ENCODE measurements at places on chromosomes 6 and 20. TPM values are rescaled to one million over a fixed set of nuclear protein-coding genes. Genes with fewer than 3 reads are reported as not detected.

SIRPA gene
- total RNA-seq, result 20.9 TPM

MTFR2 gene
- 0.32 TPM for total RNA-seq

DOK5 gene
- 3.0 TPM for total RNA-seq

CABLES2 gene
- 18.1 TPM for total RNA-seq

- DNase-seq, result no peak
Observed at GRCh38 chr6:142857233-142857761, 87.7 kb downstream of the HIVEP2 start.

DNA sequence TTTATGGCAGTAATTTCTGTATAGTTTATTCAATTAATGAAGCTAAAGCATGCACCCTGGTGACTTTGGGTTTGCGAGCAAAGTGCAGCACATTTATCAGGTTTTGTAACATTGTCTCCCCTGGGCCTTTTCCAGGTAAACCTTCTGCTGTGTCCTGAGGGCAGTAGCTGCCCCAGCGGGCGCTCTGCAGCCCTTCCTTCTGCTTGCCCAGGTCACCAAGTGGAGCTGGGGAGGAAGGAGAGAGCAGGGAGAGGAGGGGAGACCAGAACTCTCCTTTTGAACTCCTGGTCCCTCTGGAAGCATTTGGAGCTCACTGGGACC lies 145.6 kb downstream of the DLL1 start:
- DNase-seq, result no peak

DNA sequence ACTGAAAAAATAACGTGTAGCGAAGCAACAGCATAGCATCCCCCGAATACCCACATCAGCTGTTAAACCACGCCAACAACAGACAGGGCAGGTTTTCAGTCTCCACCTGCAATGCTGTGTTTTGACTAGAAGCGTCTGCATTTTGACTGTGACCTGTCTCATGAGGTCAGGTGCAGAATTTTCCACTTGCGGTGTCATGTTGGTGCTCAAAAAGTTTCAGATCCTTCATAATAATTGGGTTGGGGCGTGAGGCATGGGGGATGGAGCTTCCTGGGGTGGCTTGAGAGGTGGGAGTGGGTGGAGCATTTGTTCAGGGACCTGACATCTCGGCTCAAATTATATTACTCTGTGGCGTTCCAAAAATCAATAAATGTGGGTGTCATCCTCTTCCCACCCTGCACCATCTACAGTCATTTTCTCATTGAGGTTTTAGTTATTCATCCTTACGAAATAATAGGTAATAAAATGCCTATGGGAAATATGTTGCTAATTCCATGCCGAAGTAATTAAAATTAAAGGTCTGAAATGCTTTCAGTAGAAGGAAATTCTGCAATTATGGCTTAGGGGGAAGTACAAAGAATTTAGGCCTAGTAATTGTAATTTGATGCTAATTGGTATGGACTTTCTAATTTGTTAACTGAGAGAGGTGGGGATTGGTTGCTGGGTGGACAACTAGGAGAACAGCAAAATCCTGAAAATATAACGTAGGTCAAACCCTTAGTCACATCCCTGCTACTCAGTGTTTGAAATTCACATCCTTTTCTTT lies 81.0 kb downstream of the TIAM2 start:
- no peak for DNase-seq

DNA sequence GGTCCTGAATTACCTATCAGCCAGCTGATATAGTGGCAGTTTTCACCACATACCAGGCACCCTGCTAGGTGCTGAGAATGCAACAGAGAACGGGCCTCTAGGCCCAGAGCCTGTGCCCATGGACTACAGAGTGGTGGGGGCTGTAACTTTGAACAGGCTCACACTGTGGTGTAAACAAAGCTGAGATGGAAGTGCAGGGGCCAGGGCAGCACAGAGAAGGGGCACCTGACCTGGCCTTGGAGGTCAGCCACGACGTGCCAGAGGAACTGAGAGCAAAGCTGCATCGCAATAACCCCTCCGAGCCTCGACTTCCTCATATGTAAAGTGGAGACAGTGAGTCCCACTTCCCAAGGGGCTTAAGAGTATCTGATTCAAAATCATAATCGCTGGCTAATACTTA lies 105.8 kb downstream of the MAFB start:
- peak; percentile 76 for DNase-seq

- DNase-seq, result no peak
Observed at GRCh38 chr6:133704371-133704770, 184.5 kb upstream of the TCF21 start.

DNA sequence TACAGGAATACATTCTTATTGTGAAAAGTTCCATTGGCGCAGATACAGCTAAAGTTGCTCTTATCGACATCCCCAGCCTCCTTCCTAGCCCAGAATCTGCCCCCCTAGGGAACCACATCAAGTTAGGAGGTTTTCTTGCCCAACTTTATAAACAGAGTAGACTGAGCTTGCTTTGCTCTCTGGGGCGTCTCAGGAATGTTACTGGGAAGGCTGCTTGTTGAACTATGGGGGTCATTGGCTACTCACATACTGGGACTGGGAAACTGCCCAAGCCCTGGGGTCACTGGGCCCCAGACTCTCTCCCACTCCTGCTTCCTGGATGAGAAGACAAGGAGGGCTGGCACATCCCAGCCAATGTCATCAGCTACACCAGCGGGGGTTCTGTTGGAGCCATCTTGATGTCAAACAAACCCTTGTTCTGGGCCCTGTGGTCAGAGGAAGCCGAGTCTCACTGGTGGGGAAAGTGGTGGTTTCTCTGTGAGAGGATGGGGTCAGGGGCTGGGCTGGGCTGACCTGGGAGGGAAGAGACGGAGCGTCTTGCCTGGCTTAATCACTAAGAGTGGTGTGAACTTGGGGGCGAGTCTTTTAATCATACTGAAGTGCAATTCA lies 26.0 kb downstream of the BPIFB4 start:
- DNase-seq, result no peak

DNA sequence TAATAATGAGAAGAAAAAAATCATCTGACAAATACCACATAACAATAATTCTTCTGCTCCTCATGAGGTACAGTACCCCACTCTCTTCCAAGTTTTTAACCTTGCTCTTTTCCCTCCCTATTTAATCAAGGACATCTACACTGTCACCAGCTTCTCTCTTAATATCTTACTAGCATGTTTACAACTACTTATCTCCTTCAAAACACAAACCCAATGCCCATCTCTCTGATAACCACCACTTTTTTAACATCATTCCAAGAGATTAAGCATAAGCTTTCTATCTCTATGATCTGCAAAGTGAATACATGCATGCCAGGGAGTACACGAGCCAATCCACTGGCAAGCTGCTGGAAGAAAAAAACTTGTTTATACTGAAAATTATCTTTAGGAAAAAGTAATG lies 10.3 kb downstream of the CEP85L start:
- DNase-seq, result no peak

- DNase-seq, result no peak
Observed at GRCh38 chr6:146697921-146698320, 99.1 kb downstream of the ADGB start.

DNA sequence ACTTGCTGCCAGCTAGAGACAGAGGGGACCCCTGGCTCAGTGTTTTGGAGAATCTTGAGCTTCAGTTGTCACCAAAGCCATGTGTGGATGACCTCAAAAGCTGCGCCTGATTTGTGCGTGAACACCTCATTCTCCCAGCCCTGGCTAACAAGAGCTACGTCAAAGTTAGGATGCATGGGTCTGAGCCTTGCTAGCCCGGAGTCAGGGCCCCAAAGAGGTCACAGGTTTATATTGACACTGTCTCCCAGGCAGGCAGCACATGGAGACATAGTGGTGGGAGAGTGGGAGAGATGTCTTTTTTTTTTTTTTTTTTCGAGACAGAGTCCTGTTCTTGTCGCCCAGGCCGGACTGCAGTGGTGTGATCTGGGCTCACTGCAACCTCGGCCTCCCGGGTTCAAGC lies 36.1 kb upstream of the DUSP22 start:
- no peak for DNase-seq

GRCh38 chr20:891058-891705 lies 25.0 kb downstream of the ANGPT4 start:
- DNase-seq, result peak; percentile 78

GRCh38 chr20:13677241-13677640 lies 38.5 kb upstream of the TASP1 start:
- no peak for DNase-seq
